ENCODE measurements at places on chromosomes 1 and 21.

DNA sequence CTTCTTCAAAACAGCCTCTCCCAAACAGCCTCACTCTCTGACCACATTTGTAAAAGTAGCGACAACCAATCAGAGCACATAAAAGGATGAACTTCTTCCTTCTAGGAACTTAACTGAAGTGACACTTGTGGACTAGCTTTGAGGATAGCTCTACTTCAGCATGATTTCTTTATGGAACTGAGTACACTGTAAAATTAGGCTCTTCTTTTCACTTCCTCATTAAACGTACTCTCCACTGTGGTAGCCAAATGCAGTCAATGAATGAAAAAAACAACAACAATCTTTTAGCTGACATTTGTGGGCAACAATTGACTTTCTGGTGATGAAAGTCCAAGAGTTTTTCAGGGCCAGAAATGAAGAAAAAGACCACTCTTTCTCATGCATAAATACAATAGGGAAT, 9.6 kb downstream of the LRRC53 start:
- DNase-seq, result no peak

- no peak for DNase-seq
These were observed 621.5 kb upstream of the ADGRL2 start for GRCh38 chr1:81179242-81179641.

DNA sequence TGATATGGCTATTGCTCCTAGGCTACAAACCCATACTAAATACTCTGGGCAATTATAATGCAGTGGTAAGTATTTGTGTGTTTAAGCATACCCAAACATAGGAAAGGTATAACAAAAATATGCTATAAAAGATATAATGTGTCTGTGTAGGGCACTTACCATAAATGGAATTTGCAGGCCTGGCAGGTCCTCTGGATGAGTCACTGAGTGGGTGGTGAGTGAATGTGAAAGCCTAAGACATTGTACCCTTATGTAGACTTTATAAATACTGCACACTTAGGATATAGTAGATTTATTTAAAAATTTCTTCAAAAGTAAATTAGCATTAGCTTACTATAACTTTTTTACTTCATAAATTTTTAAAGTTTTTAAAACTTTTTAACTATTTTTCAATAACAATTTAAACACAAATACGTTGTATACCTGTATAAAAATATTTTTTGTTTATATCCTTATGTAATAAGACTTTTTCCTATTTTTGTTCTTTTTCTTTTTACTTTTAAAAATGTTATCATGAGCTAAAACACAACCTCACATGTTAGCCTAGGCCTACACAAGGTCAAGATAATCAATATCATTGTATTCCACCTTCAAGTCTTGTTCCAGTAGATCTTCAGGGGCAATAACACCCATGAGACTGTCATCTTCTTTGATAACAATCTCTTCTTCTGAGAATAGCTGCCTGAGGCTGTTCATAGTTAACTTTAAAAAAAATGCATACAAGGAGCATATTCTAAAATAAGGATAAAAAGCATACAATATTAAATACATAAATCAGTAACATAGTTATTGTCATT, 306.3 kb upstream of the RGS18 start:
- DNase-seq, result no peak

- DNase-seq, result no peak
These were observed 2.7 kb downstream of the CELF3 start for GRCh38 chr1:151713874-151714273.

GRCh38 chr1:234107416-234108021, 203.0 kb downstream of the SLC35F3 start:
- DNase-seq, result no peak

GRCh38 chr1:103448560-103448959, 76.9 kb upstream of the RNPC3 start:
- DNase-seq, result no peak

GRCh38 chr1:180765151-180765550, 133.3 kb downstream of the XPR1 start:
- no peak for DNase-seq

- no peak for DNase-seq
These were observed 465.2 kb downstream of the NPHP4 start for GRCh38 chr1:5526822-5527551.

- no peak for DNase-seq
These were observed 8.9 kb upstream of the KIF21B start for GRCh38 chr1:201032408-201032807.

GRCh38 chr1:212566522-212567479, 41.8 kb upstream of the ATF3 start:
- peak; percentile 85 for DNase-seq

- no peak for DNase-seq
These were observed 410.1 kb downstream of the BRINP3 start for GRCh38 chr1:190067592-190067991.

DNA sequence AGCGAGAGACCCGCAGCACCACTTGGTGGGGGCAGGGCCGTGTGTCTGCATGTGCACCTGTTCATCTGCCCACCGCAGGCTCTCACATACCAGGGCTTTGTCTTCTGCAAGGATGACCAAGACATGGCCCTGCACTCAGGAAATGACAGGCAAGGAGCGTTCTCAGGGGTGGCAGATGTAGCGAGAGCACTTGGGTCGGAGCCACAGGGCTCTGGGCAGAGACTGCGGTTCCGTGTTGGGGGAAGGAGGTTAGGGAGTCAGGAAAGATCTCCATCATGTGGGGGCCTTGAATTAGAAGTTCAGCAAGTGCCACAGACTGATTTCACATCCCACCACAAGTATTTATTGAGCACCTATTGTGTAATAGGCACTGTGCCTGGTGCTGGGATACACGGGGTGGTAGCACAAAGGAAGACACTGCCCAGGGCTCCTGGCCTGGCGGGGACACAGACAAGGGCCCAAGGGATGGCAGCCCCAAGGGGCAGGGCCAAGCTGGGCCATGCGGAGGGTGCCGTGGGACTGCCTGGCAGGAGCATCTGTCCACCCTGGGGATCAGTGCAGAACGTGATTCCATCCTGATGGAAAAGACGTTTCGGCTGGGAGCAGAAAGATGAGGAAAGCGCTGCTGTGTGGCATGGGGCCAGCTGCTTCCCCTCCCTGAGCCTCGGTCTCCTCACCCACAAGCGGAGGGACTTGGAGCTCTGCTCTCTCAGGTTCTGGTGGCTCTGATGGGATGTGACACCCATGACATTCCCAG, 11.4 kb upstream of the SPSB1 start:
- DNase-seq, result peak; percentile 26

DNA sequence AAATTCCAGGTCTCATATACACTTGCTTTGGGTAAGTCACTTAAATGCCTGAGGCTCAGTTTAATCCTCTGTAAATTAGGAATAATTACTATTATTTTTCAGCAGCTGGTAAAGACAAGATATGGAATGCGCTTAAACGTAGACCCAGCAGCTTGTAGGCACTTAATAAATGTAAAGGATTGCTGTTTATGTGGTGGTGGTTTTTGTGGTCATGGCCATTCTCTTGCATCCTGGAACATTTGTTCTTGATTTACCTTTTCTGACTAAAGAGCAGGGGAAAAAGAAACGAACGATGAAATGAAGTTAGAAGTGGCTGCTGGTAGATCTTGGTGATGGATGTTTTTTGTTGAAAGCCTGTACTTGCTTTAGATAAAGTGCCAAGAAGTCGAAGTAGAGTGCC, 195.0 kb upstream of the FOXD3 start:
- DNase-seq, result no peak

DNA sequence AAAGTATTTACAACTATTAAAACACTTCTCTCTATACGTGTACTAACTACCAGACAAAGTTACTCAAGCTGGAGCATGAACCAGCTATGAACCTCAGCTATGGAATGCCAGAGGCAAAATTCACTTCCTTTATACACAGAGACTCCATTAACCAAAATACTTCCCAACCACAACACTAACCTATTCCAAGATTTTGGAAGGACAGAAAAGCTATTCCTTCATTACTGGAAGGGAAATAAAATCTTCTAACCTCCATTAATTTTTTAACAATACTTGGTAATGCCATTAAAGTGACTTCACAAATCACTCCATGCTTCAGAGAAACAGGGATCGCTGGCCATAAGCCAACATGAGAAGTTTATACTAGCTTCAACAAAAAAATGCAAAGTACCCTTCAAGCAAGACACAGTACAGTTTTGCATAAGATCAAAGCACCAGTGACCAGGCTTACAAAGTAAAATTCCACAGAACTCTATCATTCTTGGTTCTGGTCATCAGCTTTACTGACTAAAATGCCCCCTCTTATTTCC, 58.0 kb downstream of the PUM1 start:
- no peak for DNase-seq

DNA sequence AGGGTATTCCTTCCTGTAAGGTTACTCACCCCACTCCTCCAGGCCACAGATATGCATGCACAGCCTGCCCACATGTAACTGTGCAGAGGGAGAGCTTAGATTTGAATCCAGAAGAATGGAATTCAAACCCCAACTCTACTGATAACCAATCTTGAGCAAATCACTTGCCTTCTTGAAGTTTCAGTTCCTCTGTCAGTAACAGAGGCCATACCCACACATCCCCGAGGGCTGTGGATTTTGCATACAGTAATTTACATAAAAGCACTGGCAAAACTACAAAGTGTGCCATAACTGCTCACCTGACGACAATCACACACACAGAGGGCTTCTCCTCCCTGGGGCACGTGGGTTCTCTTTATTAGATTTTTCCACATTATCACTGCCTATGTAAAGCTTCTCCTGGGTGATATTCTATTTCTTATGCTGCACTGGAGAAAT, 18.6 kb downstream of the CD247 start:
- DNase-seq, result peak; percentile 74

GRCh38 chr1:7186382-7187111, 401.3 kb downstream of the CAMTA1 start:
- no peak for DNase-seq

DNA sequence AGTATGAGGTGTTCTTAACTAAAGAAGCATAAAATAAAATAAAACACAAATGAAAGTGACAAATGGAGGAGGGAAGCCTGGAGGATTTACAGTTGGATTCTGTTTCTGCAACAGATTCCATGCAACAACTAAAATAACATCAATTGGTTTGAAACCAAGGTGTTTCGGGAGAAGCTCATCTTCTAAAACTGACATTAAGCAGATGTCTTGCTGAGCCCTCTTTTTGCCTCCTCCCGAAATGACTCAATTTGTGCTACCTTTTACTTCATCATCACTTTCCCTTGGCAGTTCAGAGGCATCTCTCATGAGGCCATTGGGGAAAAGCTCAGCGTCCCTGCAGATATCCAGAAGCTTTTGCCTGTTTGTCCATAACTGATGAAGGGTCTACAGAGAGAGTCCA, 121.6 kb upstream of the ADAR start:
- no peak for DNase-seq

- DNase-seq, result no peak
These were observed 16.3 kb upstream of the SARS1 start for GRCh38 chr1:109197158-109198042.

- DNase-seq, result no peak
These were observed 41.5 kb downstream of the DTL start for GRCh38 chr1:212077028-212077427.

DNA sequence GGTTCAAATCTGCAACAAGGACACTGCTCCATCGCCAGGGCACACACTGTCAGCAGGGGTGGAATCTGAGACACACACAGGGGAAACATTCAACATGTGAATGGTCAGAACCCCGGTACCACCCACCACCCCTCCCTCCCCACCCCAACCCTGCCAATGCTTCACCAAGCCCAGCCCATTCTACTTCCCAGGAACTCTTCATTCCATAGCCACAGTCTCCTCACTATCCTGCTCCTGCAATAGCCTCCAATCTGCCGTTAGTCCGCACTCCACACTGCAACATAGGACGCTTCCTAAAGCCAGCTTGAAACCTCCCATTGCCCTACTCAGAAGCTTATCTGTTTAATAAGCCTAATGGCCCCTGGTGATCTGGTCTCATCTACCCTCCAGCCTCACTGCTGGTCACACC, 7.5 kb upstream of the RAB3B start:
- no peak for DNase-seq
